ENCODE measurements at places on chromosomes 6 and 20.

DNA sequence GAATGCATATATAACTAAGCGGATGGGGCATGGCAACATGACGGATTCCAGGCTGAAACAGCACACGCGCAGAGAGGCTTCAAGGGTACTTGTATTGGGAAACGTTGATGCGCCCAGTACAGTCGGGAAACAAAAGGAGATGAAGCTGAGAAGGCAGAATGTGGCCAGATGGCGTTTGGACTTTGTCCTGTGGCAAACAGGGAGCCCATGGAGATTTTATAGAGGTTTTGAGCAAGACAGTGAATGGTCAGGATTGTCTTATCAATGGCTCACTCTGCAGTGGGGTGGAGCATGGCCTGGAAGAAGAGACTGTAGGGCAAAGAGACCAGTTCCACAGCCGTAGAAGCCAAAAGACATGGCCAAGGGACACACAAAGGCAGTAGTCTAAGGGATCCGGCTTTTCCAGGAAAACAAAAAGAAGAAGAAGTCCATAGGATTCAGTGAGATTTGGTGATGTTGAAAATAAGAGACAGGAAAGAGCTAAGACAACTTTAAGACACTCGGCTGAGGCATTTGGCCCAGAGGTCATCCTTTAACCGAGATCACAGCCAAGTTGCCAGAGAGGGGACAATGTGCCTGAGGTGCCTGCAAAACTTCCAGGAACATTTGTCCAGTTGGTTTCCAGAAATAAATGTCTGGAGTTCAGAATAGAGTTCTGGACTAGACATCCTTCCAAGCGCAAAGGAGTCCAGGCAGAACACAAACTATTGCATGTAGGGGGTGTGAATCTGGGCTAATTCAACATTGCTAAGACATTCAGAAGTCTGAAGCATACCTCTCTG, 123.0 kb upstream of the RREB1 start:
- no peak for DNase-seq

DNA sequence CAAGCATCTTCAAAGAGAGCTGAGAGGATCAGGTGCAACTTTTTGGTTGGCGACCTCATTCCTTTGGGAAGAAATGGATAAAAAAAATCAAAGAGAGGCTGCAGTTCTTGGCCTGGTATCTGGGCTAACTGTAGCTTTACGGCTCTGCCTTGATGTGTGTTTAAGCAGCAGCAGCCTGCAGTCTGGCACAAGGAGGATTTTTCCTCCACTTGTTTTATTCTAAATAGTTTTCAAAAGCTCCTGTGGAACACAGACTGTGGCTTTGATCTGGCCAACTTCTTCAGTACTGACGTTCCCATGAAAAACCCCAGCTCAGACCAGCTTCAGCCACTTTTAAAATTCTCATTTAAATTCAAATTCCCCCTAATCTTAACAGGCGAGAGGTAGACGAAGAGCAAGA, 137.3 kb downstream of the HDGFL1 start:
- no peak for DNase-seq

DNA sequence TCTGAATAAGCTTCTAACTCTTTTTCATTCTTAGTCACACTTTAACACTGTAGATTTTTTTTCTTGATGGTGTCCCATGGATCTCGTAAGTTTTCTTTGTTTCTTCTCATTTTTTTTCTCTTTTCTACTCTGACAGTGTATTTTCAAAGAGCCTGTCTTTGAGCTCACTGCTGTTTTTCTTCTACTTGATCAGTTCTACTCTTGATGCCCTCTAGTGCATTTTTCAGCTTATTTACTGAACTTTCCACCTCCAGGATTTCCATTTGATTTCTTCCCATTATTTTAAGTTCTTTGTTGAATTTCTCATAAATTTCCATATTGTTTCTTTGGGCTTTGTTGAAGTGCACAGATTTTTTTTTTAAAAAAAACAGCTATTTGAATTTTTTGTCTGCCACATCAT, 2641.1 kb upstream of the DEFB115 start:
- no peak for DNase-seq

DNA sequence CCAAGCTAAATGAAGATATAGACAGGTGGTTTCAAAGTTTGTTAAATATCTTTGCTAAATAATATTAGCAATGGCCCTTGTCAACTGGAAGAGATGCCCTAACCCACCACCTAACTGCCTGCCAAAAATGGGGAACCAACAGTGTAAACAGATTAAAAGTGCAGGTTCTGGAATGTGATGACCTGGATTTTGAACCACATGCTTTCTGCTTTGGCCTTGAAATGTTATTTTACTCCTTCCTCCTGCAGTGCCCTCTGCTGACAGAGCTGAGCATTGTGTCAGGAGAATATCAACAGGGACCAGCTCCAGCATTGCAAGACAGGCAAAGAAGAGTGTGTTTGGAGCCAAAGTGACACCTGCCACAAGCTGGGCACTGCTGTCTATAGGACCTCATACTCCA, 226.6 kb downstream of the MYLK4 start:
- no peak for DNase-seq

DNA sequence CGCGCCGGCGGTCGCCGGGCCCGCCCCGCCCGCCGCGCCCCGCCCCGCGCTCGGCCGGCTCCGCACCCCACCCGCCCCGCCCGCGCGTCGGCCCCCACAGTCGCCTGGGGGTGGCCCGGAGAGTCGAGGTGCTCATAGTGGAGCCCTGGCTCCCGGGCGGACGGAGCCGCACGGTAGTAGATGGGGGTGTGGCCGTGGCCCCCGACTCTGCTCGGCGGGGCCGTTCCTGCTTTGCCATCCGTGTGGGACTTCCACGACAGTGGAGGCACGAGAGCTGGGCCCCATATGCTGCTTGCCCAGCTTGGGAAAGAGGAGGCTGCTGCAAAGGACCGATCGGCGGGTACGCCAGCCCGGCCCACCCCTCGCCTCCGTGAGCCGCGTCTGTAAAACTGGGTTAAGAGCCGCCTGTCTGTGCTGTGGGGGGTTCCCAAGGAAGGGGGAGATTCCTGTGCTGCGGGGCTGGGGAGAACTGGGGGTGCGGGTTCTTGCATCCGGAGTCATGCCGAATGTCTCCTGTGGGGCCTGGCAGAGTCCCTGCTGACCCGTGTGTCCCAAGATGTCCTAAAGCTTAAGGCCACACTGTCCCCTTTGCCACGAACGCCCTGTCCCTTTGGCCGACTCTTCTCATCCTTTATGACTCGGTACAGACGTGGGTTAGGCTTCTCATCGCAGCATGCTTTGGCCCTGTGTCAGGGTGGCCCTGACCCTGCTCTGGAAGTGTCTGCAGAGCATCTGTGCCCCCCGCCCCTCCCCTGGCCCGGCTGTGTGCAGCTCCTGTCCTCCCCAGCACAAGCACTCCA, at the start of gene OPRL1:
OPRL1 (plus strand) TSS at position 70 of the 800 bp plus-strand sequence. CDS start 12,639 bp downstream, outside the sequence.
- DNase-seq, result no peak

Measured in cardiac muscle cell (in vitro differentiated cells and primary cell).